ENCODE measurements at places on chromosomes 13 and 19. TPM values are rescaled to one million over a fixed set of nuclear protein-coding genes. Genes with fewer than 3 reads are reported as not detected.

Gene GJA3
- total RNA-seq, result 0.10 TPM

Gene SSC5D
- total RNA-seq, result 0.07 TPM

Gene SIGLEC12
- total RNA-seq, result not detected

Gene ADAMTSL5
- 0.57 TPM for total RNA-seq

Gene DPF1
- 1.7 TPM for total RNA-seq

DNA sequence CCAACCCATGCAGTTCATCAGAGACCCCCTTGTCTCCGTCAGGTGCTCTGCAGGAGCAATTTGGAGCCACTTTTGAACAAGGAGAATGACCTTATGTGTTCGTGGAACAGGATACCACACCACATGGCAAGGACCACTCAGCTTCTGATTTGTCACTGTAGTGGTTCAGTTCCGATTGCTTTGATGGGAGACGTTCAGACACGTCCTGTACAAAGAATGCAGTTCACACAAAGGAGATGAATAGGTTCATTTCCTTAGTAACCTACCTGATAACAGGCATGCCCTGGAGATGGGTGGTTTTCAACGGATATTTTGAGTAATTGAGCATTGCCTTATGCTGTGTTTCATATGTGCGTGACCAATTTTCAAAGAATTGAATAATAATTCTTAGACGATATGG is 17.2 kb downstream of the FGF9 start:
- no peak for DNase-seq

GRCh38 chr19:4831304-4831978 is at the start of gene TICAM1:
TICAM1 (minus strand) TSS chr19:4831712; CDS start chr19:4818377, 13,335 bp downstream.
- peak; percentile 30 for DNase-seq

- DNase-seq, result no peak
Measured at GRCh38 chr13:39452417-39452816, 150.6 kb downstream of the LHFPL6 start.

DNA sequence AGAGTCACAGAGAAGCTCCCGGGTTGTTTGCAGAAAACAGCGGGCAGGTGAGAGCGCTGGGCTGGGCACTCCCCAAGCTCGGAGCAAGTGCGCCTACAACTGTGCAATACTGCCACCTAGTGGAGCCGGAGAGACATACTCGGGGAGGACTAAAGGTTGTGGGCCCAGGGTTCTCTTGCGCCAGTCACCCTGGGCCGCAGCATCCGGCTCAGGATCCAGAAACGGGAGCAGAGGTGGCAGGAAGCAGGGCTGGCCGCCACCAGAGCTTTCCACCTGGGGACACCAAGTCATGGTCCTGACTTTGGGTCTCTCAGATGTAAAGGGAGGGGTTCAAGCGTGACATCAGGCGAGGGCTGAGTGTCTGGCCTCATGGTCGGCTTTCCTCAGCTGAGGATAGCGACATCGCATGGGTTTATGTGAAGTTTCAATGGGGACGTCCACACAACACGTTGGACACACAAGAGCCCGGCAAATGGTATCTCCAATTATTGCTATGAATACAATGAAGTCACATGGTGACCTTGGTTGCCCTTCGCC is 11.2 kb upstream of the KLK4 start:
- DNase-seq, result peak; percentile 82

GRCh38 chr13:43665388-43665787 is 121.4 kb downstream of the ENOX1 start:
- DNase-seq, result no peak

GRCh38 chr13:75025956-75026355 is 456.0 kb downstream of the TBC1D4 start:
- no peak for DNase-seq

GRCh38 chr13:27370305-27370872 is 54.0 kb upstream of the GTF3A start:
- no peak for DNase-seq

- no peak for DNase-seq
Measured at GRCh38 chr13:38570706-38571105, 116.2 kb upstream of the FREM2 start.

DNA sequence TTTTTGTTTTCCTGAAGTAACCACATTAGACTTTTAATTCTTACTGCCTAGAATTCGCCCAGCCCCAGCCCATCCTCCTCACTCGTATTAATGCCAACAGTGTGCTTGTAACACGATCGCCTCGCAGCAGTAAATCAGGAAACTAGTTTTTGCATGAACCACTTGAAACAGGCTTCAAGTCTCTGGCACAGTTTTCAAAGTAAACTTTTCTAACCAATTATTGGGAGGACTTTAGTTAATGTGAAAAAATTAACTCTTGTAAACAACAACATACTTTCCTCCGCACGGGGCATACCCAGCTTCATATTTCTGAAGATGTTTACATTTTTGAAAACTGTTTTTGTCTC is 39.2 kb downstream of the TNFRSF19 start:
- DNase-seq, result no peak

DNA sequence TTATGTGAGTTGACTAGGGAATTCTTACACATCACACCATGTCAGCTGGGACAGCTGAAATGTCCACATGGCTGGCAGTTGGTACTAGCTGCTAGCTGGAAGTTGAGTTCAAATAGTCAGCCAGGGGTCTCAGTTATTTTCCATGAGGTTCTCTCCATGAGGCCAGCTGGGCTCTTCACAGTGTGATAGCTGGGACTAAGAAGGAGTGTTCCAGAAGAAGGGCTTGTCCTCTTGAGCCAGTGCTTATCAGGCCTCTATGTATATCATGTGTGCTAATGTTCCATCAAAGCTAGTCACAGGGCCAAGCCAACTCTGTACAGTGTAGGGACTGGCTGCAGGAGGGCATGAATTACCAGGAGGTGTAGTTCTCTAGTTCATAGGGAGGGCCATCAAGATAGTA is 11.8 kb downstream of the USPL1 start:
- no peak for DNase-seq

DNA sequence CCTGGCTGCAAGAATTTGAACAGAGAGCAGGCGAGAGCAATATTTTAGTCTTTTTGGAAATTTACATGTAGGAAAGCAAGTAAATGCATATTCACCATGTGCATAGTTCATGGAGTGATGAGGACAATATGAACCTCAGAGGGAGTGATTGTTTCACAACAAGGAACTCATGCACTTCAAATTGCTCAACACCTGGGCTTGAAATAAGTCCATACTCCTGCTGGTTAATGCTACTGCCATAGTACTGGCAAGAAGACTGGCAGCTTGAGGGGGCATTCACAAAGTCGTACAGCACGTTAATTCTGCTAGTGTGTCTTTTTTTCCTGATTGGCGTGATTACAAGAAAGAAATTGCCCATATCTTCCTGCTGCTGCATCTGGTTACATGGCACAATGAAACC is 267.6 kb downstream of the PCDH17 start:
- no peak for DNase-seq

DNA sequence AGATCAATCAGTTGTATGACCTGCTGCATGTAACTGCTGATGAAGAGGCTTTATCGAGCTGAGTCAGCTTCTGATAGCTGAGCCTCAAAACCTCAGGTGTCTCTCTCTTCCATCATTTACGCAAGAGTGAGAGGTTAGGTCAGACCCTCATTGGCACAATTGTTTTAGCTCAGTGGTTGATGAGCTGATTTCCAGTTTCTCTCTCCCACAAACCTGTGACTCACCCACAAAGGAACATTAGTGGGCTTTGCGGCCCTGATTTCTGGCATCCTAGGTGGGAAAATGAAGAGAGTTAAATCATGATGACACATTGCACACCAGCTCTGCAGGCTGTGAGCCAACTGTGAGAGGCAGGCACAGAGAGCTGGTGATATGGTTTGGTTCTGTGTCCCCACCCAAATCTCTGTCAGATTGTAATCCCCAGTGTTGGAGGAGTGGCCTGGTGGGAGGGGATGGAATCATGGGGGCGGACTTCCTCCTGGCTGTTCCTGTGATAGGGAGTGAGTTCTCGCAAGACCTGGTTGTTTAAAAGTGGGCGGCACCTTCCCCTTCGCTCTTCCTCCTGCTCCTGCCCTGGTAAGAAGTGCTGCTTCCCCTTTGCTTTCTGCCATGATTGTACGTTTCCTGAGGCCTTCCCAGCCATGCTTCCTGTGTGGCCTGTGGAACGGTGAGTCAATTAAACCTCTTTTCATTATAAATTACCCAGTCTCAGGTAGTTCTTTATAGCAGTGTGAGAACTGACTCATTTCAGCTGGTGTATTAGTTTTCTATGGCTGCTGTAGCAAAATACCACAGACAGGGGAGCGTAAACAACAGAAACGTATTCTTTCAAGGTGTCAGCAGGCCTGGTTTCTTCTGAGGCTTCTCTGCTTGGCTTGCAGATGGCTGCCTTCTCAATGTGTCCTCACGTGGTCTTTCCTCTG is 33.5 kb upstream of the TMTC4 start:
- no peak for DNase-seq

DNA sequence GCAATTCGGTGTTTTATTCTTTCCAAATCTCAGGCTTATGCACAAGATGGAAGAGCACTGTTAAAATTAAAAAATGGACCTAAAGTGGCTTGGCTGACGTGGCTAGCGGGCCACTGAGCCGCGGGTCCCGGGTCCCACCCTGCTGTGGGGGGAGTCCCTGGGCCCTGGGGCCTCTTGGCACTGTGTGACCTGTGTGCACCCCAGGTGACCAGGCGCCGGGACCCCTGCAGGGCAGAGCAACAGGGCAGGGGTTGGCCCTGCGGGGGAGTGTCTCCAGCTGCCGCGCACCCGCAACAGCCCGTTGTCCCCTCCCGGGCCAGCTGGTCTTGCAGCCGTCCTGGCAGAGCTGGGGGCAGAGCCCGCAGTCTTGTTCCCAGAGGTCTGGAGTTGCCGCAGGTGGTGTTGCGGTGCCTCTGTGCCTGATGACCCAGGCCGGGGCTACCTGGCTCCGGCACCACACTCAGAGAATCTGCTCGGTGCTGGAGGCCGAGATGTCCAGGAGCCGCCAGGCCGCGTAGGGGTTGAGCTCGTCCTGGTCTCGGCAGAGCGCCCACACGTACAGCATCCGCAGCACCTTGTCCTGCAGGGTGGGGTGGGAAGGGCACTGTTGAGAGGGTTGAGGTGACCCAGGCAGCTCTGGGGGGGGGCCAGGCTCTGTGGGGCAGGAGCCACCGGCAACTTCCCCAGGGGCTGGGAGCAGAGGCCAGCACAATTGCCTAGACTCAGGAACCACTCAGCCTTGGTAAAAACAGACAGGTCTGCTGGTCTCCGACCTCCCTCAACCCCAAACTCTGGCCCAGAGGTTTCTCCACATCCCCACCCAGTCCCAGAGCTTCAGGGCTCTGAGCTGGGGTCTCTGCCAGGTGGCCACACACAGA is 1.0 kb upstream of the CTXN1 start:
- DNase-seq, result no peak

GRCh38 chr19:9538183-9539058 is at the start of gene ZNF426:
ZNF426 (minus strand) TSS chr19:9538645; CDS start chr19:9536232, 2,413 bp downstream.
- peak; percentile 80 for DNase-seq

- DNase-seq, result no peak
Measured at GRCh38 chr13:24234200-24234915, 73.8 kb downstream of the SPATA13 start.
